ENCODE measurements at places on chromosomes 6 and 20.

DNA sequence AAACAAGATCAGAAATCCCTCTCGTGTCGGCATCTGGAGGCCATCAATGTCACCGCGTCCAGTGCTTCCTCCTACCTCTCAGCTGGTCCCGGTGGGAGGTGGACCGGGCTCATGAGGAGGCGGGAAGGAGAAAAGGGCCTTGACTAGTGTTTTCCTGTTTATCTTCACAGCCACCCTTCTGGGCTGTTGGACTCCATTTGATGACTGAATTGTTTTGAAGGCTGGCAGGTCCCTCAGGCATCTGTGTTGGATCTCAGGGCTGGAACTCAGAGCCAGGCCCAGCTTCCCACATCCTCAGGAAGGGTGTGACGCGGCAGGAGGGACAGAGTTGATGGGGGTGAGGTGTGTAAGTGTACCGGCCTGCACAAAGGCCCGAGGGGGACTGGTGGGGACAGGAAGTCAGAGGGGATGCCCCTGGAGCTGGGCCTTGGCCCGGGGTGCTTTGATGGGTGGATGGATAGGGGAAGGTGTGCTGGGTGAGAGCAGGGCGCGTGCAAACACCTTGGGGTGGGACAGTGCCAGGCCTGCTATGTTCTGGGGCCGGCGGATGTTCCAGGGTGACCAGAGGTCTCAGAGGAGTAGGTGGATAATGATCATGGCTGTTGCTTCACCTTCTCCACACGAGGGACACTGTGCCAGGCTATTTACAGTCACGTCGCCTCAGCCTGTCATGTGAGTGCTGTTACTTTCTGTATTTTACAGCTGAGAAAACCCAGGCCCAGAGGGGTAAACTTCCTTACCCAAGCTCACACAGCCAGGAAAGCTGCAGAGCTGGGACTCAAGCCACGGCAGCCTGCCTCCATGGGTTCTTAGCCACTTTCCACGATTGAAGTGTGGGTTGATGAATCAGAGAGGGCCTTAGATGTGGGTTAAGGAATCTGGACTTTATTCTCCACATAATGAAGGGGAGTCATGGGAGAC lies 17.9 kb upstream of the CHMP4B start:
- no peak for DNase-seq

DNA sequence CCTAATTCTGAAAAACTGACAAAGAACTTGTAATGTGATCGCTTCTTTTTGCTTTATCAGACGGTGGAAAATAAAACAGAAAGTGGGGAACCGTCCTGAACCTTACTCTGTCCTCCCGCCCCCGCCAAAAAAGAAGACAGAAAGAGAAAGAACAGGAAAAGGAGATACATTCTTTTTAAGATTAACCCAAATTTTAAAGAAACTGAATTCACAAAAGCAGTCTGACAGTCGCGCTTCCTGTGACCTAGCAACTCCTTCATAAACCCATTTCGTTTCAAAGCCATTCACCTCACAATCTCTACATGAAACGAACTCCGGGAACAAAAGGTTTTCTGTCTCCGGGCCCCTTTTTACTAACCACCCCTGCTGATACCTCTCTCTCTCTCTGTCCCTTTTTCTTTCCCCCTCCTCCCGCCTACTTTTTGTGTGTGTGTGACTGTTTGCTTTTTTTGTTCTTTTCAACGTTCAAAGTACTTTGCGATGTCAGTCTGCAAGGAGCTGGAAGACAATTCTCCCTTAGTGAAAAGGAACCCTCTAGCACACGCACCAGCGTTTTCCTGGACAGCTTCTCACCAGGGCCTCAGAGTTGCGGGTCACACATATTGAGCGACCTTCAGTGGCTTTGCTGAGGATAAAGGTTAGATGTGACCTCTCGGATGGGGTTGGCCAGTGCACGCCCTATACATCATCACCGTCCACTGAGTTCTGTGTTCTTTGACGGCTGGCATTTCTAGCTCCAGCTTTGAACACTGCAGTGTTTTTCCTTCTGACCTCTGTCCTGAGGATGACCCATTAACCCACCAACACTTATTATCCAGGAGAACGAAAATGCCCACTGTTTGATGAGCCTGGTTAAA lies 530 bp upstream of the NEDD9 start:
- DNase-seq = no peak

DNA sequence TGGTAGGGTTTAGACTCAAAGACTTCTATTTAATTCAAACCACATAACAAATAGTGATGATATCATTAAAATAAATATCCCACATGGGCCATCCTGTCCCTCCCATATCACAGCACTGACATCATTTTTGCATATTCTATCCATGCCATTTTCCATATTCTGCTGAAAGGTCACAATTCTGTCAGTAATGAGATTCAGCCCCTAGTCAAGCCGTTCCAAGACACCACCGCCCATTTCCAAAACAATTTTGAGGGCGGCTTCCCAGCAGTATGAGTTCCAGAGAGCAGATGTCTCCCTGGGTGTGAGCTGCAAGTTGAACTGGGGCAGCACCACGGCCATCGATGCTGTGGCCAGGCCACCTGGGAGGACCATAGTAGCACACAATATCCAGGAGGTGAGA lies 65.1 kb upstream of the PLEKHG1 start:
- no peak for DNase-seq

GRCh38 chr6:139406577-139407343 lies 32.3 kb upstream of the CITED2 start:
- DNase-seq = no peak

GRCh38 chr6:10136636-10137035 lies 278.2 kb downstream of the TFAP2A start:
- no peak for DNase-seq

GRCh38 chr6:15491986-15492269 lies 170.9 kb downstream of the DTNBP1 start:
- no peak for DNase-seq

GRCh38 chr20:44601801-44602204 lies 19.4 kb downstream of the PKIG start:
- DNase-seq = no peak

DNA sequence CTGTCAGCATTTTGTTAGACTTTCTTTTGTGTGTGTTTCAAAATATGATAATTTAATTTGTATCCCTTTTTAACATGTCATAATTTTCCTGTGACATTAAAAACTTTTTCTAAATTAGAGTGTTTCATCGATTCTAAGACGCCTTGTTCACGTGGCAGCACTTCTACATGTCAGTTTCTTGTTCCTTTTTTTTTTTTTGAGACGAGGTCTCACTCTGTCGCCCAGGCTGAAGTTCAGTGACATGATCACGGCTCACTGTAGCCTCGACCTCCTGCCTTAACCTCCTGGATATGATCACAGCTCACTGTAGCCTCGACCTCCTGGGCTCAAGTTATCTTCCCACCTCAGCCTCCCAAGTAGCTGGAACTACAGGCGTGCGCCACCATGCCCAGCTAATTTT lies 27.6 kb upstream of the ADRM1 start:
- no peak for DNase-seq

GRCh38 chr20:17226410-17227218 lies at the start of gene PCSK2:
PCSK2 (plus strand) TSS chr20:17227040; CDS start chr20:17227306, 266 bp downstream.
- no peak for DNase-seq

- peak; percentile 32 for DNase-seq
Observed at GRCh38 chr6:136791296-136792094, 782 bp downstream of the MAP3K5 start.

DNA sequence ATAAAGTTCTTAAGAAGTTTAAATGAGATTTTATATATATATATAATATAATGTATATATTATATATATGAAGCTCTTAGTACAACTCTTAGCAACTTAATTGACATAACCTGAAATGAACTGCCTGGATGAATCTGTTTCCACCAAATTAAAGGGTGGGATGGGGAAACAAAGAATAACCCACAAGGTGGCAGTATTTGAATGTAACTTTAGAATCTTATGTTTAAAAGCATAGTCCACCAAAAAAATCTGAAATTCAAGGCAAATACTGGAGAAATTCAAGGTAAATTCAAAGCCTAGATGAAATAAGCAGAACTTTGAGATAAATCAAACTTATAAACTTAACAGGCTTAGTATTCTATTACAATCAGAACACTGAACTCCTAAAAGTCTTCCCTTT lies 4.4 kb upstream of the IBTK start:
- DNase-seq = no peak

- no peak for DNase-seq
Observed at GRCh38 chr6:6704103-6705060, 115.9 kb downstream of the LY86 start.

DNA sequence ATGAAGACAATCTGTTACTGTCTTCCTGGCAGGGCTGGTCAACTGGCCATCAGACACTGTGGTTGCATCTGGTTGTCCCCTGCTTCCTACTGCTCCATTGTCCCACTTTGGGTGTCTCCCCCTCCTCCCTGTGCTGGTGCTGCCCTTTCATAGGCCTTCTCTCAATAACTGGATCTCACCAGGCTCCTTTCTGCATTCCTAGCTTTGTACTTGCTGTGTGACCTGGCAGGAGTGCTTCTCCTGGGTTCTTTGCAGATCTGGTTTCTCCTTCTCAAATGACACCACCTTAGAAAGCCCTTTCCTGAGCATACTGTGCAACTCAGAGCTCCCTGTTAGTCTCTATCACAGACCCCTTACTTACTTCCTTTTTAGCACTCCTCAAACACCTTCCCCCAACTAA lies 223.0 kb downstream of the BCKDHB start:
- DNase-seq = no peak

DNA sequence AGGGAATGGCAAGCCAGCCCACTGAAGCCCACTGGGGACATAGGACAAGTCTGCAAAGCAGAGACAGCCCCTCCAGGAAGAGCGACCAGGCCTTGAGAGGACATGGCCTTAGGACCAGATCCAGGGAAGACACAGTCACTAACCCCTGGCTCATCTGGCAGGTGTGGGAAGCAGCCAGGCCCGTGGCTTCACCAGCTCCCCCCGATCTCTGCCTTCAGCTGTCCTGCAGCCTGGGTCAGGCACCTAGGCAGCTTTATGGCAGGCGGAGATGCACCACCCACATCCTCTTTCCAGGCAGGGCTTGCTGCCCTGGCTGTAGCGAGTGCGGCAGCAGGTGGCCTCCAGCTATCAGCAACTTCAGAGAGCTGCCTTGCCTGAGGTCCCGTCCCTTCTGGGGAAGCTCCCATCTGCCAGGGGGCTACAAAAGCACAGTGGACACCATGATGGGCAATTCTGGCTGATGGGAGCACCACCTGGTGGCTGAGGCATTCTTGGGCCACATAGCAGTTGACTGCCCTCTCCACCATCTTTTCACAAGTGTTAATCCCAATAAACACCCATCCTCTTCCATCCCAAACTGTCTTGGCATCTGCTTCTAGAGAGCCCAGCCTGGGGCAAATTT lies 85.8 kb downstream of the DZANK1 start:
- no peak for DNase-seq

- DNase-seq = no peak
Observed at GRCh38 chr6:161414707-161415106, 140.8 kb upstream of the AGPAT4 start.

DNA sequence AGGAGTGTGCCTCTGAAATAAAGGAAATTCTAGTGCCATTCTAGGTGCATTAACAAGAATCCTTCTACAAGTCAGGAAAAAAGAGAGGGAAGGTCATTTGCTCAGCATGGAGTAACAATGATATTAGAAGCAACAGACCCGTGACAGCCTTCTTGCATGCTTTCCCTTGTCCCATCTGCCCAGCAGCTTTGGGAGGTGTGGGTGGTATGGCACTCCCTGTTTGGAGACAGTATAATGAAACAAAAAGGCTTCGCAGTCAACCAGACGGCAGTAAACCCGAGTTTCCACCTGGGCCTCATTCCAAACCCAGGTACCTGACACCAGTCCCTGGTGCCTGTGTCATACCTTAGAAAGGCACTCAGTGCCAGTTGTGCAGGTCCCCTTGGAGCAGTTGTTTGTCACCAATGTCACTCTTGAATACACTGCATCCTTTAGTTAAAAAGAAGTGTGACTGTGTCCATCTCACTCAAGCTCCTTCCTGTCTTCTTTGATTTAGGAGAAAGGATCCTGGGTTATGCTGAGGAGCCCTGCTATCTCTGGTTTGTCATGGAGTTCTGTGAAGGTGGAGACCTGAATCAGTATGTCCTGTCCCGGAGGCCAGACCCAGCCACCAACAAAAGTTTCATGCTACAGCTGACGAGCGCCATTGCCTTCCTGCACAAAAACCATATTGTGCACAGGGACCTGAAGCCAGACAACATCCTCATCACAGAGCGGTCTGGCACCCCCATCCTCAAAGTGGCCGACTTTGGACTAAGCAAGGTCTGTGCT lies 14.7 kb downstream of the STK35 start:
- no peak for DNase-seq

DNA sequence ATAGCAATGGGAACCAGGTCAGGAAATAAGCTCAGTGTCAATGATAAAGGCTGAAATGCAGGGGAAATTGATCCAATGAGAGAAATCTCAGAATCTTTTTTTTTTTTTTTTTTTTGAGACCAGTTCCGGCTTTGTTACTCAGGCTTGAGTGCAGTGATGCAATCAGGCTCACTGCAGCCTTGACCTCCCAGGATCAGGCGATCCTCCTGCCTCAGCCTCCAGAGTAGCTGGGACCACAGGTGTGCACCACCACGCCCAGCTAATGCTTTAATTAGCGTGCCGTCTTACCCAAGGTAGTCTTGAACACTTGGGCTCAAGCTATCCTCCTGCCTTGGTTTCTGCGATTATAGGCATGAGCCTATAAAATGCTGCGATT lies 296.5 kb downstream of the ZNF217 start:
- DNase-seq = no peak

- DNase-seq = no peak
Observed at GRCh38 chr6:114364301-114364700, 21.5 kb upstream of the HS3ST5 start.
